ENCODE measurements at places on chromosomes 11 and 22.

DNA sequence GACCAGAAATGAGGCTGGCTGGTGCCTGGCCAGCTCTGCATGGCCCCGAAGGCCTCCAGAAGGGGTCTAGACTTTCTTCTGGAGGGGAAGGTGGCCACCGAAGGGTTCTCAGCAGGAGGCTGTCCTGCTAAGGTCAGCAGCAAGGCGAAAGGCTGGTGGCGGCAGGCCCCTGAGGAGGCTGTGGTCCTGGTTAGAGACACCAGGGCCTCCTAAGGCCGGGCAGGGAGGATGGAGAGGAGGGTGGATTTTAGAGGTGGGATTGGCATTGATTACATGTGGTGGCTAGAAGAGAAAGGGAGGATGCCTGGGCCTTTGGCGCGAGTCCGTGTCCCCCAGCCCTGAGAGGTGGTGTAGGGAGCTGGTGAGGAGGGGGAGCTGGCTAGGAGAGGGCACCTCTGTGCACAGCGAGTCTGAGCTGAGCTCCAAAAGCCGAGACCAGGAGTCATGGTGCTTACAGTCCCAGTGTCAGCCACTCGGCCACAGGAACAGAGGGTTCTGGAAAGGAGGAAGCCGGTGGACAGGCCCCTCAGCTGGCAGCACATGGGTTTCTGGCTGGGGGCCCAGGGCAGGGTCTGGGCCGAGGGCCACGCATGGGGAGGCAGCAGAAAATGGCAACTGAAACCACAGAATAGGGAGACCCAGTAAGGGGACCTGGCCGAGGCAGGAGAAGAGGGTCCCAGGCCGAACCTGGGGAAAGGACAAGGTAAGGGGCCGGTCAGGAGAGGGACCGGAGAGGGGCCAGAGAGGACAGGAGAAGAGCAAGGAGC is 2.5 kb downstream of the FERMT3 start:
- no peak for DNase-seq

- DNase-seq, result no peak
Observed at GRCh38 chr11:6438979-6439571, 1.7 kb downstream of the HPX start.

DNA sequence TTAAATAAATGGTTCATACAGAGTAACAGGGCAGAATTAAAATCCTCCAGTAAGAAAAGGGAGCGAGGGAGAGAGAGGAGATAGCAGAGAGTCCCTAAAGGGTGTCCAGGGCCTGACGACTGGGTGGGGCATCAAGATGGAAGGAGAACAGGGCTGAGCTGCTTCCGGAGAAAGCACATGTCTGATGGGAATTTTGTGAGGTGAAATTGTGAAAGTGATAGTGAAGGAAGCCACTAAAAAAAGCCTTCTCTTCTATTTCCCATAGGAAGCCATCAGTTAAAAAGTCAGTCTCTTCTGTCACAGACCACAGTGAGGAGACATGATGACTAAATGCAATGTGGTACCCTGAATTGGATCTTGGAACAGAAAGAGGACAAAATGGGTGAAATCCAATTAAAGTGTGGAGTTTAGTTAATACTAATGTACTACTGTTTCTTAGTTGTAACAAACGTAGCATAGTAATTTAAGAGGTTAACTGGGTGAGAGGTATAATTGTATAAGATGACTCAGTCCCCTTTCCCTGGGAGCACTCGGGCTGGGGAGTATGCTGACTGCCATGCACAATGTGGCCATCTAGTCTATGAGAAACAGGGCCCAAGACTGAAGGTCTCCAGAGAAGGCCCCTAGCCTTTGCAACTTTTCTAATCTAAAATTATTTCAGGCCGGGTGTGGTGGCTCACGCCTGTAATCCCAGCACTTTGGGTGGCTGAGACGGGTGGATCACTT is 29.5 kb upstream of the FCHSD2 start:
- no peak for DNase-seq

DNA sequence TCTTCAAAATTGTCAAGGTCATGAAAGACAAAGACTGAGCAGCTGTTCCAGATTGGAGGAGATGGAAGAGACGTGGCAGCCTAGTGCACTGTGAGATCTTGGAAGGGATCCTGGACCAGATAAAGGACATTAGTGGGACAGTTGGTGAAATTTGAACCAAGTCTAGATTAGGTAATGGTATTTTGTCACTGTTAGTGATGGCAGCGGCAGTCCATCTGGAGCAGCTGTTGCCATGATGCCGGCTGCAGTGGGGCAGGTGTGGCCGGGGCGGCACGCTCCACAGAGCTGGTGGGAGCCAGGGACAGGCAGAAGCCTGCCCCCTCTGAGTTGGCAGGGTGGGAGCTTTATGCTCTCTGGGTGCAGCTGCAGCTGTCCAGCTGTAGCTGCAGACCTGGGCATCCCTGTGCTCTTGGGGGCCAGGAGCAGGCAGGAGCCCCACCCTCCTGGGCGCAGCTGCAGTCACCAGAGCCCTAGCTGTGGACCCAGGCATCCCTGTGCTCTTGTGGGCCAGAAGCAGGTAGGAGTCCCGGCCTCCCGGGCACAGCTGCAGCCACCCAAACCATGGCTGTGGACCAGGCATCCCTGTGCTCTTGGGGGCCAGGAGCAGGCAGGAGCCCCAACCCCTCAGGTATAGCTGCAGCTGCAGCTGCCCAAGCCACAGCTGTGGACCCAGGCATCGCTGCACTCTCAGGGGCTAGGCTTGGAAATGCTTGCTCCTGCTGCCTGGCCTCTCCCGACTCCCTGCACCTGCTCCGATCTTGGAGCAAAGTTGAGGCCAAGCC is 20.7 kb downstream of the DIXDC1 start:
- no peak for DNase-seq

GRCh38 chr11:95337972-95338429 is 107.0 kb upstream of the SESN3 start:
- DNase-seq, result peak; percentile 4

DNA sequence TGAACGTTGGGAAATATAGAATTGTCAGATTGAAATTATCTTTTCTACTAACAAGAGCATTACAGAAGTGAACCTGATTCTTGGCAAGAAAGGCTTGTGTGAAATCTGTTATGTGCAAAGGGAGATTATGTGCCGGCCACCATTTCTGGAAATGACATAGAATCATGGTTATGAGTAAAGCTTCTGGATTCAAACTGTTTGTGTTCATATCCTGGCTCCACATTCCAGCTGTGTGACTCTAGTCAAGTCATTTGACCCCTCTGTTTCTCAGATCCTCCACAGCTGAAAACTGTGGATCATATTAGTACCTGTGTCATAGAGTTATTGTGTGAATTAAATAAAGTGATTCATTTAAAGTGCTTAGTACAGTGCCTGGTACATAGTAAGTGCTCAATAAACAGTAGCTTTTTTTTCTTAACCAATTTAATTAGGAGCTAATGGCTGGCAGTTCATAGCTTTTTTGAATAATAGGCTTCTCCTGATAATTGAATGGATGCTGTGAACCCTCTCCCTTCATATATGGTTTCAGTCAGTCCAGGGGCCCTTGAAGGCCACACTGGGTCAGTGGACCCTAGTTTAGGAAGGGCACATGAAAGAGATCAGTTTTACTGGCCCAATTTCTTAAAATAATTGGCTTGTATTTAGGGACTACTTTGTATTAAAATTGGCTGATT is 34.6 kb downstream of the EHF start:
- DNase-seq, result no peak

DNA sequence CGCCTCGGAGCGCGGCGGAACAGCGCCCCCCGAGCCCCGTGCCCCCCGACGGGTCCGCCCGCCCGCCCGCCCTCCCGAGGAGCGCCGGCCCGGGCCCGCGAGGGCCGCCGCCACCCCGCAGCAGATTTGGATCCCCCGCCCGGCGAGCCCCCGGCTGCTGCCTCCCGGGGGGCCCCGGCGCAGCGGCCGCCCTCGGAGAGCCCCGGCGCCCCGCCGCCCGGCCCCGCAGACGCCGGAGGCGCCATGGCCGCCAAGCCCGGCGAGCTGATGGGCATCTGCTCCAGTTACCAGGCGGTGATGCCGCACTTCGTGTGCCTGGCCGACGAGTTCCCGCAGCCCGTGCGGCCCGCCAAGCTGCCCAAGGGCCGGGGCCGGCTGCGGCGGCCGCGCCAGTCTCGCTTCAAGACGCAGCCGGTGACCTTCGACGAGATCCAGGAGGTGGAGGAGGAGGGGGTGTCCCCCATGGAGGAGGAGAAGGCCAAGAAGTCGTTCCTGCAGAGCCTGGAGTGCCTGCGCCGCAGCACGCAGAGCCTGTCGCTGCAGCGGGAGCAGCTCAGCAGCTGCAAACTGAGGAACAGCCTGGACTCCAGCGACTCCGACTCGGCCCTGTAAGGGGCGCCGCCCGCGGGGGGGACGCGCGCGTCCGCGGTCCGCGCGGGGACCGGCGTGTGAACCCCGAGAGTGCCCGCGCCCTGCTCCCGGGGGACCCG is 380 bp downstream of the C11orf96 start:
- DNase-seq, result no peak

GRCh38 chr11:128497776-128498095 is 89.6 kb downstream of the ETS1 start:
- no peak for DNase-seq

DNA sequence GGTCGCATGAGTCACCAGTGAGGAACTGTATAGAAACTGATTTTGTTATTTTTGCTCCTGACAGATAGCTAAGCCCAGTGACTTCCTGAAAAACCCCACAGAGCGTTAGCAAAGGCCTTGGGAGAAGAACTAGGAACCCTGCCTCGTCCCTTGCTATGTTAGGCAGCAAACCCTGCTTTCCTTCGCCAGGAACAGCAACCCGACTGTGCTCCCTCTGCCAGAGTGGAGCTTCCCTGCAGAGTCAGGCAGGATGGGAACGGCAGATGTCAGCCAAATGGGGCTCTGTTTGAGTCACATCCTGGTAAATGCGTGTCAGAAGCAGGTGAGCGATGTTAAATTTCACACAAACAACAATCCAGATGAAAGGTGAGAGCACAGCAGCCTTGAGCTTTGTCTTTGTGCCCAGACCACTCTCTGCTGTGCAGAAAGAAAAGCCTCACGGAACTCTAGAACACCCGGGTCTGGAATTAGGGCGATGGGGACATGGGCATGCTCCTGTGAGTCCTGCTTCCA is 186.6 kb downstream of the ADAMTS15 start:
- peak; percentile 75 for DNase-seq

DNA sequence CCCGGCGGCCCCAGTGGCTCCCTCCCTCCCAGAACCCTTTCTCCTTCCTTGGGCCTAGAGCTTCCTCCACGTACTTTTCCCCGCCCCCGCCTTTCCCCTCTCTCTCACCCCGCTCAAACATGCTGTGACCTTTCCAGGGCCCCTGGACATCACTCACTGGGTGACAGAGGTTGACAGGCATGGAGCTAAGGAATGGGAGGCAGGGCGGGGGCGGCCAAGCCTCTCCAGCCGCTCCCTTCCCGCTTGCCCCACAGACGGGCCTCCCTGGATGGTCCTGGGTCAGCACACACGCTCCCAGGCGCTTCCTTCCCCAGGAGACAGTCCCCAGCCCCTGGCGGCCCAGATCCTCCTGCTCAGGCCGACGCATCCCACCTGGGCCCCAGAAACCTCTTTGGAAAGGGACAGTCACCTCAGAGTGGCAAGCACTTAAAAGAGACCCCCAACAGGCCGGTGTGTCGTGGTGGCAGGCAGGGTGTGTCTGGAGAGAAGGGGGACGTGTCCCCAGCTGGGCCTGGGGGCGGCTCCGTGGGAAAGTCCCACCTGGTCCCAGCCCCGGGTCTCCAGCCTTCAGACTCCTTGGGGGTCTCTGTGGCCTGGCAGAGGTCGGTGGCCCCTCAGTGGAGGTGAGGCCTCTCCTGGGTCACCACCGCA is 8.8 kb downstream of the H19 start:
- no peak for DNase-seq

GRCh38 chr11:11440144-11440543 is 87.1 kb upstream of the CSNK2A3 start:
- no peak for DNase-seq

DNA sequence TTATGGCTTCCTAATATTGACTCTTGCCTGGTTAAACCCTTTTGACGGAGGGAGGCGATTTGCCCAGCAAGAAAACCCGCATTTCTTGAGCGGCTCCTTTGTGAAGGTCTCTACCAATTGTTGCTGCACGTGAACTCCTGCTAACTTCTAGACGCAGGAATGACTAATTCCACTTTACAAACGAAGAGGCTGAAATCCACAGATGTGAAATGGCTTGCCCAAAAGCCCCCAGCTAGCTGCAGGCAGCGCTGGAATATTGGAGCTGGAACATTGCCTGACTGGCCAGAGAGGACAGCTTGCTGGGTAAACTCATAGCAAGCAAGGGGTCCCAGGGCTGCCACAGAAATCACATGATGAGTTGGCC is 542 bp downstream of the GCAT start:
- DNase-seq, result no peak

DNA sequence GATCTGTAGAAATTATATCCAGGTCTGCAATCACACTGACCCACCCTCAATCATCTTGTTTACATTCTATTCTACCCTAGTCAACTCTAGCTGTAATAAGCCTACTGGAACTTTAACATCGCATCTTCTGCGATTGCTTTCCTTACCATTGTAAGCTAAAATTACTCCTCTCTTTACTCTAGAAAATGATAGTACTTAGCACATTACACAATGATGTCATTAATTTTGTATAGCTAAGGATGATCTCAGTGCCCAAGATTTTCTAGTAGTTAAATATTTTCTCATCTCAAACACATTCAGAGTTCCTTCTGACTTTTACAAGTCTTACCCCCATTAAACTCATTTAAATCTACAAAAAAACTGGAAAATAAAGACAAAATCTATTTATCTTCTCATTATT is 39.6 kb upstream of the CTSC start:
- DNase-seq, result no peak

DNA sequence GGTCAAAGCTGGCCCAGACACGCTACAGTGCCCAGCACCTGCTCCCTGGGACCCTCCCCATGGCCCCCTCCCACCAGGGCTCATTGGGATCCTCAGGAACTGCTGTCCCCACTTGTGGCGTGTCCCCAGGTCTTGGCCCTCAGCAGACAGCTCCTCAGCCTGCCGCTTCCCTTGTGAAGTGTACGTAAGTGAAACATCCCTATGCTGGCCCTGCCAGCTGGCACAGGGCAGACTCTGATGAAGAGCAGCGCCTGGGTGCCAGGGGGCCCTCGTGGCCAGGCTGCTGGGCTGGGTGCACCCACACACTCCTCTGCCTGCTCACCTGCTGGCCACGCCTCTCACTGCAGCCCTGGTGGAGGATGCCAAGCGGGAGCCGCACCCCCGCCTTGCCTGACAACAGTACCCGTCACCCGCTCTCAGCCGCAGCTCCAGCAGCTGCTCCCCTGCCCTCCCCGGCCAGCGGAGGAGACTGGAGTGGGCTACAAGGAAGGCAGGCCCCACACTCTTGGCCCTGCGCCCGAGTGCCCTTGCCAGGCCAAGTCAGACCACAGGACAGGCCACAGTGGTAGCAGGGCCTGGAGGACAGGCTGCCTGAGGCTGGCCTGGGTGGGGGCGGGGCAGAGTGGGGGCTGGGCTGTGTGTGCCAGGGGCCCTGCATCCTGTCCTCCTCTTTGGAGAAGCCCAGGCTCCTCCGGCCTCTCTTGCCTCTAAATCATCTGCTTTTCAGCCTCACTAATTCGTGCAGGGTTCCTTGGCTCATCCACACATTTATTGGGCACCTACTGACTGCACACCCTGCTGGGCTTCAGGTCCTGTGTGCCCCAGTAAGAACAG is 39.5 kb downstream of the IGF2 start:
- DNase-seq, result no peak

- no peak for DNase-seq
Observed at GRCh38 chr11:33936725-33937604, 45.1 kb upstream of the LMO2 start.

GRCh38 chr11:47955061-47955755 is 25.2 kb upstream of the PTPRJ start:
- no peak for DNase-seq

All from CD4-positive, CD25-positive, alpha-beta regulatory T cell (primary cell).